ENCODE measurements at places on chromosomes 12 and 14.

DNA sequence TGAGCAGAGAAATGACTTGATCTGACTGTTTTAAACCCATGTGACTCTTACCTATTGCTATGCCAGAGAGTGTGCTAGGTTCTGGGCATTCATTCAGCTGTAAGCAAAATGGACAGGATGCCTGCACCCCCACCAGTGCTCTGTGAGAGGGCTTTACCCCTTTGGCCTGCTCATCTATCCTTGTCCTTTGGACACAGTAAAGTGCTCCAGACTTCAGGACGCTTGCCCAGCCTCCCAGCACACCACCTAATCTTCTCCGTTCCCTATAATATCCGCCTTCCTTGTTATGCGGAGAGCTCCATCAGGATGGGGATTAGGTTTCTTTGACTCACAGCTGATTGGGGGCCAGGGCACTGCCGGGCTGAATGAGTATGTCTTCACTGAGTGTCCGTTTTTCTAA lies 4.4 kb upstream of the ZNF839 start:
- DNase-seq, result no peak

GRCh38 chr14:43056106-43056505 lies 1449.4 kb downstream of the LRFN5 start:
- DNase-seq, result no peak

GRCh38 chr14:66005900-66006434 lies 480.2 kb upstream of the CCDC196 start:
- DNase-seq, result no peak

DNA sequence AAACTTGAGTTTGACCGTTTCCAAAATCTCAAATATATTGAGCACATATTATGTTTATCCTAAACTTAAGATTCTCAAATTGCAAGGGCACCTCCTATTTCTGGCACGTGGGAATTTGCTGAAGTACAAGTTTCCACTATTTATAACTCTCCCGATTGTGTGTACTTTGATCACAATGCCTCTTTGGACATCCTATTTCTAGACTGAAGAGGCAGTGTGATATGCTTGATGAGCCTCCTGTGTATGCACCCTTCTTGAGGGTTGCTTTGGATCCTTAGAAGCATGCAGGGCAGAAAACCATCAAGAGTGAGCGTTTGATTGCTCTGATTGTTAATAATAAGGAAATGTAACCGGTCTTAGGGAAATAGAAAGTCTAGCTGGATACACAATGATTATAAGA lies 218.9 kb upstream of the RBM19 start:
- DNase-seq, result no peak

DNA sequence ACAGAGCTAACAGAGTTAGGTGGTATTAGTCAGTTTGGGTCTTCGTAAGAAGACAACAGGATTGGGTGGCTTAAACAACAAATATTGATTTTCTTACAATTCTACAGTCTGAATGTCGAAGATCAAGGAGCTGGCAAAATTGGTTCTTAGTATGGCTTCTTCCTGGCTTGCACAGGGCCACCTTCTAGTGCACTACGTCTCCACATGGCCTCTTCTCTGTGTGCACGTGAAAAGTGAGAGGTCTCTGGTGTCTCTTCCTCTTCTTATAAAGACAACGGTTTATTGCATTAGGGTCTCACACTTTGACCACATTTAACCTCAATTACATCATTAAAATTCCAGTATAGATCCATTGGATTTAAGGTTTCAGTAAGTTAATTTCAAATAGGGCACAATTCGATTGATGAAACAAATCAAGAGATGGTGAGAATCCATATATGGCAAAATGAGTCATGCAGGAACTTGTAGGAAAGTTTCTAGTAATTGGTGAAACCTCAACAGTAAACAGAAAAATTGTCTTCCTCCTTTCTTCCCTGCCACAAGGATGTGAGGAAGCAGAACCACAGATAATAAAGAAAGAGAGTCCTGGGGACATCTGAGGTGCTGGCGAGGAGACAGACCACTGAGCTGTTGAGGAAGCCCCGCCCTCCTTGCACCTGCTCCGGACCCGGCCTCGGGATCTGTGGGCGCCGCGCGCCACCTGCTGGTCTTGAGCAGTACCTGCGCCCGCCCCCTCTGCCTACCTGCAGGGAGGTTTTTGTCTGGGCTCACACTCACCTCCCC lies 846.7 kb downstream of the TMEM121 start:
- DNase-seq, result peak; percentile 85

- DNase-seq, result no peak
Measured at GRCh38 chr12:91093341-91093740, 18.0 kb downstream of the LUM start.

- no peak for DNase-seq
Measured at GRCh38 chr14:34436118-34436905, 25.7 kb downstream of the SPTSSA start.

Measured in activated CD4-positive, alpha-beta T cell treated with anti-CD3 and anti-CD28 coated beads, Interleukin-2, amount 50 U/mL, for 48 hours (primary cell).